ENCODE measurements at places on chromosomes 5 and 9. TPM values are rescaled to one million over a fixed set of nuclear protein-coding genes. Genes with fewer than 3 reads are reported as not detected.

The PRKAA1 gene
- 114 TPM for total RNA-seq

The PAIP1 gene
- 113 TPM for total RNA-seq

The IL4 gene
- total RNA-seq: not detected

The GLIPR2 gene
- total RNA-seq: 5.0 TPM

GRCh38 chr9:126399251-126399650 is 72.6 kb downstream of the MVB12B start:
- DNase-seq: no peak

DNA sequence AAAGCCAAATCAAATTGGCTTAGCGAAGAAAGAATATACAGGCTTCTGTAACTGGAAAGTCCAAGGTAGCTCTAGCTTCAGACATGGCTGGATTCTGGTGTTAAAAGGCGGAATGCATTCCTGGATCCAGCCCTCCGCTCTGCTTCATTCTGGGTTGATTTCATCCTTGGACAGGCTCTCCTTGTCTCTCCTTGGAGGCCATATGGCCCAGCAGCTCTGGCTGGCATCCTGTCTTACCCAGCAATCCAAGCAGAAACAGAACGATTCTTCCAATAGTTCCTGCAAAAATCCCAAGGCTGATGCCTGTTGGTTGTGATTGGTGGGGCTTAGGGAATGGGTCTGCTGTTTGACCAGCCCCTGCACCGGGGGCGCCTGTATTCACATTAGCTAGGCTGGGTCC is 37.0 kb upstream of the SAP30L start:
- DNase-seq: no peak

DNA sequence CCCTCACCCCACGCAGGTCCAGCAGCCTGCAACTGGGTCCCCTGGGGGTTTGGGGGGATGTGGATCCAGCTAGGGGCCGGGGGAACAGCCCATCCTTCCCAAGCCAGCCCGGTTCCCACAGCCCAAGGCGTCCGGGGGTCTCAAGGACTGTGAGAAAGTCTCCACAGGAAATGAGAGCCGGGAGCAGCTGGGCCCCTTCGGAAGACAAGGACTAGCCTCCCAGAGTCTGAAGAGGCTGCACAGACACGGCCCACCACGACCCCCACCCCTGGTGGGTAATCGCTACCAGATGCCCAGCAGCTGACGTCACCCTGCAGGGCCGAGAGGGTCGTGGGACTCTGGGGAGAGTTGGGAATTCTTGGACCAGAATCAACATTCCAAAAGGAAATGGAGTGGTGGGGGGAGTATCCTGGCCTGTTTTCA is 10.5 kb downstream of the SH2D3C start:
- DNase-seq: no peak

DNA sequence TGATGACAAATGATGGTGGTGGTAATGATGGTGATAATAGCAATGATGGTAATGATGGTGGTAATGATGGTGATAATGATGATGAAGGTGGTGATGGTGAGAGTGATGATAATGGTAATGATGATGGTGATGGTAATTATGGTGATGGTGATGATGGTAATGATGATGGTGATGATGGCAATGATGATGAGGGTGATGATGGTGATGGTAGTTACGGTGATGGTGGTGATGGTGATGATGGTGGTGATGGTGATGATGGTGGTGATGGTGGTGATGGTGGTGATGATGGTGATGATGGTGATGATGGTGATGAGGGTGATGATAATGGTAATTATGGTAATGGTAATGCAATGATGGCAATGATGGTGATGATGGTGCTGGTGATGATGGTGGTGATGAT is 91.1 kb downstream of the DAP start:
- no peak for DNase-seq

- DNase-seq: no peak
These were observed 4.4 kb downstream of the MUSK start for GRCh38 chr9:110672873-110673510.

DNA sequence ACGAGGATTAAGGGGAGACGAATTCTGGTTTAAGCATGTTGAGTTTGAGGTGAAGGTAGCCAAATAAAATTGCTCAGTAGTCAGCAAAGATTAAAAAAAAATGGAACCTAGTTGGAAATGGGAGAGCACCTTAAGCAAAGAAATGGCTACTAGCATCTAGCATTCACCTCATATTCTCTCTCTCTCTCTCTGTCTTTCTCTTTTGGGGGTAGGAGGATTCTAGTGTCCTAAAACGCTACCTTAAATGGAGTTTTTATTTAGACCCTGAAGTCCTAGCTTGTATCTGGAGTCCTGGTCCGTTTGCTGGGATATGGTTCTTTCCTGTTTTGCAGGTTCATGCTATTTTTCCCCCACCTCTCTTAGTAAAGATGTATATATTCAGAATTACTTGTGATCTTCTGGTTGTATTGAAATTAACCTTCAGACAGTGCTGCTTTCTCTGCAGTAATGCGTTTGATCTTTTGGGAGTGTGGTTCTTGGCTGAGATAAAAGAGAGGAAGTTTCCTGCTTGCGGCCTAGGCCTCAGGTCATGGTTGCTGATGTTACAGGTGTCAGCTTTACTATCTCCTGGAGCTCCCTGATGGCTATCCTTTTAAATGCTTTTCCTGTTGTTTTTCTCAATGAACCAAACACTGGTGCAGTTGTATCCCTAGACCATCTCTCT is 8.0 kb downstream of the TGFBR1 start:
- DNase-seq: no peak

- no peak for DNase-seq
These were observed 52.5 kb downstream of the GALNT12 start for GRCh38 chr9:98859941-98860340.

- no peak for DNase-seq
These were observed 985 bp upstream of the LCN10 start for GRCh38 chr9:136743639-136744211.

GRCh38 chr5:501105-501830 is 23.0 kb downstream of the SLC9A3 start:
- no peak for DNase-seq

DNA sequence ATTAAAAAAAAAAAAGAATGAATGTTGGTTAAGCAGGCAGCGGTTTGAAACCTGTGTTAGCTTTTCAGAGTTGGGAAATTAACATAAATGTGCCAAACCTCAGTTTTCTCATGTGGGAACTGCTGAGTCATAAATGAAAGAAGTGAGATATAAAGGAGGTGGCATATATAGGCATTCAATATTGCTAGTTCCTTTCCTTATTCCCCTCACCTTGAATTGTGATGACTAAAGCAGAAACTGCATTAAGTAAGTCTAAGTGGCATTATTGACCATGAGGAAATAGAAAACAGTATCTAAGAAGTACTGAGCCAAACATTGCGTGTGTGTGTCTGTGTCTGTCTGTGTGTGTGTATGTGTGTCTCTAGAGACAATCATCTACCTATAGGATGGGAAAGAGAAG is 691.2 kb downstream of the TLR4 start:
- DNase-seq: no peak

DNA sequence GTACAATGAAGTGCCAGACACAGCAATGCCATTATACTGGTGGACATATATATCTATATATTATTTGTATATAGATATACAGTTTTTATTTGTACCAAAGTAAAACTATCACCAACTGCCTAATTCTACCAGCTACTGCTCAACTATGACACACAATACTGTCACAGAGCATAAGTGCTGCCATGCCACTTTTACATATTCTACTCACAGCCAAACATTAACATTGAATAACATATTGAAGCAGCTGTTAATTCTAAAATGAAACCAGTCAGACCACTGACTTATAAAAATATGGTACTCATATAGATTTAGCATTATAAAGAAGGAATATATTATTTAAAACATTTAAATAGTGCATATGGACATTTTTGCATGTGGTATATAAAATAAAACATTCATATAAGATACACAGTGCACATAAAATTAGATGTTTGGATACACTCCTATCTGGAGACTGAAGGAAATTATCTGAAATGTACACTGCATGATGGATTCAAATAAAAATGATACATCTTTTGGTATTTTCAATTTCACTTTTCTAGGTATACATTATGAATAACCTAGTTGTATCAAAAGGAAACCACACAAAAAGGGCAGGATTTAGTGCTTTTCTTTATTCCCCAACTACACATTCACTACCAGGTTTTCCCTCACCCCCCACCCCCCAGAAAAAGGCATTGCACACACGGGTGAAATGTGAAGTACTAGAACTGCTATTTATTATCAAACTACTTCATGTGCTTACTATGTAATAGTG is 48.9 kb downstream of the PKD2L2 start:
- DNase-seq: no peak

Measured in A673 (cell line).